Endothelial cell of umbilical vein (primary cell): ENCODE measurements at places on chromosomes 3 and 15. TPM values are rescaled to one million over a fixed set of nuclear protein-coding genes. Genes with fewer than 3 reads are reported as not detected.

DNA sequence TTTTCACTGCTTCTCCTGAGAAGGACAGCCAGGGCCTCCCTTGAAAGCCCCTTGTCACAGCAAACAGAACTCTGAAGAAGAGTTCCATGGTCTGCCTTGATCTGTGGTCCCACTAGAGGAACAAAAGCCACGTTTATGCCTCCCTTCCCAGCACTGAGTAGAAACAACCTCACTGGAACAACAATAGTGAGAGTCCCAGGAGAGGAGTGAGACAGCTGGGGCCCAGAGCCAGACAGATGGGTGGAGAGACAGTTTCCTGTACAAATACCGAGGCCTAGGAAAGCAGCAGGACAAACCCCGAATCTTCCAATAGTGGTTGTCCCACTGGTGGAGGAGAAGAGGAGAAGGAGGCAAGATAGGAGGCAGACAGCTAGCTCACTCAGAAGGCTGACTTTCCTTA, 106.1 kb downstream of the WDR76 start:
- H3K36me3 ChIP-seq, result no peaks in the 10 kb centered on the region
- DNase-seq, result peak; percentile 42
- H3K27ac ChIP-seq, result no peak overlapping the region
- no peak overlapping the region for H3K4me3 ChIP-seq

- no peaks in the 10 kb centered on the region for H3K36me3 ChIP-seq
- H3K27ac ChIP-seq, result no peak overlapping the region
- no peak overlapping the region for H3K4me3 ChIP-seq
- H3K27me3 ChIP-seq, result no peaks in the 10 kb centered on the region
- no peak for DNase-seq
Observed at GRCh38 chr3:194777729-194778128, 92.0 kb downstream of the FAM43A start.

DNA sequence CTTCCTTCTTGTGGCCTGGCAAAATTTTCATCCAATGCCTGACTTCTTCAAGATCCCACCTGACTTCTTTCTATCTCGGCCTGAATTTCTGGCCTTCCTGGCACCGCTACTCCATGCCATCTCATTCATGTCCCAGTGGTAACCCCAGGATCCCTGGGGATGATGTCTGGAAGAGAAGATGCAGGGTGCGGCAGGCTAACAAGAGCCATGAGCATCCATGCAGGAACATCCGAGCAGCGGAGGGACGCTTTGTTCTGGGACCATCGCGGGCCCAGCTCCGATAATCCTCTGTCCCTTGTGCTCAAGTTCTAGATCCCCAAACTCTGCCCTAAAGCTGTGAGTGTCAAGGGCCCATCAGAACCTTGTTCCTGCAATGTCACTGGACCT, 10.9 kb downstream of the MYL3 start:
- H3K4me1 ChIP-seq, result no peaks in the 10 kb centered on the region
- H3K27me3 ChIP-seq, result no peaks in the 10 kb centered on the region
- no peak for DNase-seq
- H3K36me3 ChIP-seq, result no peaks in the 10 kb centered on the region
- no peak overlapping the region for H3K27ac ChIP-seq

PRTG gene
- 8.2 and 12.4 TPM in 2 replicates for total RNA-seq
